Omental fat pad (tissue), 4 donors: ENCODE measurements at places on chromosomes 7 and 10.

GRCh38 chr7:133919810-133920209 is 207.3 kb upstream of the LRGUK start:
- no peak for DNase-seq

GRCh38 chr7:26319636-26320035 is 28.0 kb downstream of the SNX10 start:
- DNase-seq, result no peak

- no peak for DNase-seq
Observed at GRCh38 chr7:85776691-85777345, 590.0 kb upstream of the SEMA3D start.

DNA sequence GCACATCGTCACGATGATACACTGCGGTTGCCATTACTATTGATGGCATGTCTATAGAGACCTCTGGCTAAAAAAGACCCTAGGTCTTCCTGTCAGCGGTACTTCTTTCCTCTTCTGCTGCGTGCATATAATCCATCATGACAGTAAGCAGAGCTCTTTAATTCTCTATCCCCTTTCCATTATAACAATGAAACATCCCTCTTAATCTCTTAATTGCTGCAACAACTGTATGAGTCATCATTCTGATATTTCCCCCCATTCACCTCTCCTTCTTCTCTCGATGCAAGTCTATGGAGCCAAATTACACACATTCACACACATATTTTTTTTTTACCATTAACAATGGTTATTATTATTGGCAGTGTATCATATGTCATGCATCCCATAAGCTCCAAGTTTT is 45.2 kb upstream of the AKR1E2 start:
- no peak for DNase-seq

DNA sequence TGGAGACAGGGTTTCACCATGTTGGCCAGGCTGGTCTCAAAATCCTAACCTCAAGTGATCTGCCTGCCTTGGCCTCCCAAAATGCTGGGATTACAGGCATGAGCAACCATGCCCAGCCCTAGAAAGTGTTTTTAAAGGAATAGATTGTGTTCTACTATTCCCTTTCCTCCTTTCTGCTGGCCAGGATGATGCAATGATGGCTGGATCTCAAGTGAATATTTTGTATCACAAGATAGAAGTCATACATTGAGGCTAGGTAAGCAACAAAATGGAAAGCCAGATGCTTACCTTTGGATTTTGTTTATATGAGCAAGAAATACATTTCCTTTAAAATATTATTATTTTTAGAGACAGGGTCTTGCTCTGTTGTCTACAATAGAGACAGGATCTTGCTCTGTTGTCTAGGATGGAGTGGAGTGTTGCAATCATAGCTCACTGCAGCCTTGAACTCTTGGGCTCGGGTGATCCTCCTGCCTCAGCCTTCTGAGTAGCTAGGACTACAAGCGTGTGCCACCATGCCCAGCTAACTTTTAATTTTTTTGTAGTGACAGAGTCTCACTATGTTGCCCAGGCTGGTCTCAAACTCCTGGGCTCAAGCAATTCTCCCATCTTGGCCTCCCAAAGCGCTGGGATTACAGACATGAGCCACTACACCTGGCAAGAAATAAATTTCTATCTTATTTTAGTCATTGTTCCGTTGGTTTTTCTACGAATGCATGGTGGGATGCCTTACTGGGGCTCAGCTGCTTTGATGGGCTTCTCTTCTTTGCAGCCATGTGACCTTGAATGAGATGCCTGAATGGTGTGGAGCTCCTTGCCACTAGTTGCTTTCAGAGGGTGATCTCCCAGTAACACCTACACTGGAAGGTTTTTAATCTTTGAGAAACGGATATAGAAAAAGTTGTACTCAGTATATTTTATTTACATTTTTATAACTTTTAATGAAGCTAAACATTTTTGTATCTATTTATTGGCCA is 5.8 kb upstream of the AEBP1 start:
- DNase-seq, result no peak

- no peak for DNase-seq
Observed at GRCh38 chr7:123096976-123097375, 101.5 kb upstream of the TAS2R16 start.

GRCh38 chr10:42753507-42754154 is 29.0 kb upstream of the BMS1 start:
- DNase-seq, result no peak

DNA sequence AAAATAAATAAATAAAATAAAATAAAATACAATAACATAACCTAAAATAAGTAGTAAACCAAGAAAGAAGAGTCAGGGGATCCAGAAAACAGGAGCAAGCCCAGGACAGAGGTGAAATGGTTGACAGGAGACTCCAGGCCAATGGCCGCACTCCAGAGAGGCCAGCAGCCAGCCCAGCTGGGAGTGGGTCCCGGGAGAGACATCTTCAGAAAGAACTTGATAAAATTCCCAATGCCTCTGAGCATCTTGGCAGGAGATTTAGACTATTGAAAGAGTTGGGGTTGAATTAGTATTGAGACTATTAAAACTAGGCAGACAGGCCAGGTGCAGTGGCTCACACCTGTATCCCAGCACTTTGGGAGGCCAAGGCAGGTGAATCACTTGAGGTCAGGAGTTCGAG is 62.6 kb downstream of the CLIP2 start:
- DNase-seq, result no peak

DNA sequence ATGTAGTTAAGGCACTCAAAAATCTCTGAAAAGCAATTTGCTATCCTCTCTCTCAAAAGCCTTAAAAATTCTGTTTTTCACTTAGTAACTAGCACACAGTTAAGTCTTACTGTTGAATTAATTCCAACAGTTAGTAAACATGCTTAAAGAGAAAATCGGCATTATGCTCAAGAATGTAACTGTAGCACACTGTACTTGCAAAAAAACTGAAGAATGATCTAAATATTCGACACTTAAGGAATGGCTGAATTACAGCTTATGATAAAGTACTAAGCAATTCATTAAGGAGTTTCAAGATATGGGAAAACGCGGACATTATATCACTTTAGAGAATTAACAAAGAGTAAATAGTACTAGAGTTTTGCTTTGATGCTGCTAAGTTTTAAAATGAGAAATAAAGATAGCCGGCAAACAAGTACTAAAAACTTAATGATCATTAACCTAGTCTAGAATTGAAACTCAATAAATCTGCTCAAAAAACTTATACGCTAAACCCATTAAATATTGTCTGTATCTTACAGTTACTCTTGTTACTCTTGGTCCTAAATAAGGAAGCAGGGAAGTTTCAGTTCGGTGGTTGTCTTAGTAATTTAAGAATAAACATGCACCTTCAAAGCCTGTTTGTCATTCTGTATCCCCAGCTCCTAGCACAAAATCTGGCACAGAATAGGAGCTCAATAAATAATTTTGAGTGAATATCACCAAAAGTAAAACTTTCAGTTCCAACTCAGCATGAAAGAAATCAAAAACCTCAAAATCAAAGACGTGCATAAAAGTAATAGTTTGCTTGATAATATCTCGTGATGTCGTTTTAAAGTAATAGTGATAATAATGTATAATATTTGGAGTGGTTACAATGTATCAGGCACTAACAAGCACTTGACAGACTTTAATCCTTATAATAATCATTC is 1.2 kb downstream of the TRDMT1 start:
- no peak for DNase-seq

DNA sequence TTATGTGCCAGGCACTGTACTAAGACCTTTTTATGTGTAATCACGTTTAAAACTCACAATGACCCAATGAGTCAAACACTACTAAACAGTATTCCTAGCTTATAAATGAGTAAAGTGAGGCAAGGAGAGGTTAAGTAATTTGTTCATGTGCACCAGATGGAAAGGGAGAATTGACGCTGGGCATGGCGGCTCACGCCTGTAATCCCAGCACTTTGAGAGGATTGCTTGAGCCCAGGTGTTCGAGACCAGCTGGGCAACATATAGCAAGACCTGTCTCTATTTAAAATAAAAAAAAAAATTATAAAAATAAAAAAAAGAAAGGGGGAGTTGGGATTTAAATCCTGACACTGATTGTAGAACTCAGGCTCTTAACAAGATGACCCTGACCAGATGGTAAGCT is 46.7 kb upstream of the DLG5 start:
- DNase-seq, result no peak

DNA sequence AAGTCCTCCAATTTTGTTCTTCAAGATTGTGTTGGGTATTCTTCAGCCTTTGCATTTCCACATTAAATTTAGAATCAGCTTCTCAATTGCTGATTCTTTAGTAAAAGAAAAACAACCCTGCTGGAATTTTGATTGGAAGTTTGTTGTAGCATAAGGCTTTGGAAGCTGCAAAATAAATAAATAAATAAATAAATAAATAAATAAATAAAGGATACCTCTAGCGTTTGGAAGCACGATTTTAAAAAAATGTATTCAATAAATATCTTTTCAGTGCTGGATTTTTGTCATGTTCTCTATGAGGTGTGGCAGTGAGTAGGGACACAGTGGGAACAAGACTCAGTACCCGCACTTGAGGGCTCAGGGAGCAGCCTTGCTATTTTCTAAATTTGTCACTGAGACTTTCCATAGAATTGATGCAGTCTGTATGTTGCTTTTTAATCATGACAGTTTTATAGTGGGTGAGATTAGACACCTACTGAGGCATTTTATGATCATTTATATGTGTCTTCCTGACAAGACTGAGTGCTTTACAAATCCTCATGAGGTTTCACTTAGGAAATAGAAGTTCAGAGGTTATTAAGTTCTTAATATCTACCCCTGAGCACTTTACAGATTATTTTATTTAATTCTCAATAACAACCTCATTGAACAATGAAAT is 22.3 kb upstream of the COMMD3 start:
- no peak for DNase-seq

GRCh38 chr7:96636342-96636860 is 73.2 kb downstream of the SEM1 start:
- DNase-seq, result no peak

DNA sequence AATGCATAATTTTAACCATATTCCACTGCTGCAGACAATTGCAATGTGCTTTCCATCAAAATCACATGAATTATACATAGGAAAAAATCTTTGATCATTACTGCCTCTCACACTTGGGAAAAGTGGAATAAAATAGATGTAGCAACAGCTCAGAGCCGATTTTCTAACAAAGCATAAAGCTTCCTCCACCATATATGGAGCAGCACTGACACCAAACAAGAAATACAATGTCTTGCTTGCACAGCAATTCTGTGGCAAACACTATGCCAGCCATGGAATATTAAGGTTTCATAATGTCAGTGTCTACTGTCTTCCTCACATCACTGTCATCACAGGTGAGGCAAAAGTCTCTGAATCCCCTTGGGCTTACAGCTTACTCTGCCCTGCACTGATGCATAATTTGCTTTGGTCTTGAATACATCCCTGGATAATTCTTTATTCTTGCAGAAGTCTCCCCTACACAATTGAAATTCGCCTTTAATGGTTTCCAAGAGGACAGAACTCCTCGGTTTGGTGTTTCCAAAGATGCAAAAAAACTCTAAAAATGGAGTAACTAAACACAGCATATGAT is 198.5 kb downstream of the CACNA2D1 start:
- DNase-seq, result no peak

- no peak for DNase-seq
Observed at GRCh38 chr10:93913706-93914105, 19.9 kb downstream of the SLC35G1 start.

GRCh38 chr10:112722758-112723157 is 227.3 kb upstream of the TCF7L2 start:
- no peak for DNase-seq

GRCh38 chr10:63421591-63421990 is 44.2 kb downstream of the JMJD1C start:
- DNase-seq, result no peak

DNA sequence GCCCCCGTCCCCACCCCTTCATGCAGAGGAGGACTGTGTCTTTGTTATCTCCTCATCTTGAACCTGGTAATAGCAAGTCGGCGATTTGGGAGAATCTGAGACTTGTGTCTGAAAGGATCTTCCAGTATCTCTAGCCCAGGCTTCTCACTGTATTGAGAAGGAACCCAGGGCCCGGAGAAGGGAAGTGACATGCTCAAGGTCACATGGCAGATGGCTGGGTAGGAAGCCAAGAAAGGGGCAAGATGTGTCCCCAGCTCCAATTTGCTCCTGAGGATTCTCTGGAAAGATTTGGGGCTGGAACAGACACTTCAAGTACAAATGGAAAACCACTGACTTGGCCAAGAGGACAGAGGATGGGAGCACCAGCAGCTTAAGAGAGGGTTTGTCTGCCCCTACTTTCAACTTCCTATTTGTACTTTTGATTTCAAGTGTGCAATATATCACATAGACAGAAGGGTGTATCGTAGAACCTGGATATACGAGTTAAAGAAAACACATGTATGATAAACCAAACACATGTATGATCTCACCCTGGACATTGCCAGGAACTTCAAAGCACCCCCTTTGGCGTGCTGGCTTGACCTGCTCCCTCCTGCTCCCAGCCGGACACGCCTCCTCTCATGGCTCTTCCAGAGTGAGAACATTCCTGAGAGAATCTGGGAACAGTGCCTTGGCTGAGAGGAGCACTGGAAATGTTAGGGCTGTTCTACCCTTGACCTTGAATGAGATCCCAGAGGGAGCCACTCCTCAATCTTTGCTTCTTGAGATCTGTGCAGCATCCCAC is 79.7 kb downstream of the CDH23 start:
- DNase-seq, result no peak

DNA sequence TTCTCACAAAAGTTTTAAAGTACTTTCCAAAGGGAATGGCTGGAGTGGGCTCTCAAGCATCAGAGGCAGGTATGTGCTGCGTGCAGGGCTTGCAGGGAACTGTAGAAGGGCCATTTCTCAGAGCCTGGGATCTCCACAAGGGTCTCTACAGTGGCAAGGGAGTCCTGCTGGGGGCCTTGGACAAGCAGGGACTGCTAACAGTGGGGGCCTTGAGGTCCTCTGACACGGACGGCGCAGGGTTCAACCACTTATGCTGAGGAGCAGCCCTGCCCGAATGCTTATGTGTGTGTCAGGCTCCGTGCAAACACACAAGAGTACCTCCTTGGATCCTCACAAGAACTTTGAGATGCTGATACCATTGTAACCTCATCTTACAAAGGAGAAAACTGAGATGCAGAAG is 342.1 kb upstream of the COBL start:
- no peak for DNase-seq

DNA sequence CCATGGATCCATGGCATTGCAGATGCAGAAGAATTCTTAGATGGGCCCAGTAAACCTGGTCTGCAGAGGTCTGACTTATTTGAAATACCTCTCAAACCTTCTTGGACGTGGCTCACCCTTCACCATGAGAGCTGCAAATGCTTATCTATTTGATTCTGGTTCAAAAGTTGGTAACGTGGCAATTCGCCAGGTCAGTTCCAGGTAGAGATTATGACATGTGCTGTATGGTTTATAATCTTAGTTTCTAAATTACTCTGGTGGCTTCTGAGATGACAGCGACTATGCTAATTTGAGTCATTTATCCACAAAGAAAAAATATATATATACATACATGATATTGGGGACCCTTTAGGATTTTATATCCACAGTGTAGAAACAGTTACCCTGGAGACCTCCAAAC is 68.8 kb downstream of the NRP1 start:
- no peak for DNase-seq

DNA sequence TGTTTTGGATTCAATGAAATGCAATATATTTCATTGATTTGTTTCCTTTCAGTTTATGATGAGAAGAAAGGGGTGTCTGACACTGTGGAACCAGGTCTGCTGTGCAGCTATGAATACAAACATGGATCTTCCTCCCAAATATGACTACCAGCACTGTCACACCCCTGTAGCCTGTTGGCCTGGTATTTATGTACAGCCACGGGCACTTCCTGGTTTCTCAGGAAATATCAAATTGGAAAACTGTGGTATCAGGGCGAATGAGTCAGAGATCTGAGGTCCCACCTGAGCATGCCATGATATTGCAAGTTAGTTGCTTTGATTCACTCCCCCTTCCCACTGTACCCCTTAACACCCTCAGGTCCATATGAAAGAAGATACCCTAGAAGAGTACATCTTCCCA is 87.8 kb downstream of the DNMBP start:
- no peak for DNase-seq
